ENCODE measurements at places on chromosomes 7 and 10. TPM values are rescaled to one million over a fixed set of nuclear protein-coding genes. Genes with fewer than 3 reads are reported as not detected.

DNA sequence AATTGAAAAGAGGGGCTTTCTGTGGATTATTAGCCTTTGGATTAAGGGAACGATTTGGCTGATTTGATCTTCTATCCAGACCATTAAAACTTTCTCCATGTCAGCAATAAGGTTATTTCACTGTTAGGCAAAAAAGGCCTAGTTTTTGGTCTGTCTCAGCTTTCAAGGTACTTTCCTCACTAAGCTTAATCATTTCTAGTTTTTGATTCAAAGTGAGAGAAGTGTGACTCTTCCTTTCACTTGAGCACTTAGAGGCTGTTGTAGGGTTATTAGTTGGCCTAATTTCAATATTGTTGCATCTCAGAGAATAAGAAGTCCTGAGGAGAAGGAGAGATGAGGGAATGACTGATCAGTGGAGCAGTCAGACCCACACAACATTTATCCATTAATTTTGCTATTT lies 596.0 kb upstream of the TPK1 start:
- no peak for DNase-seq

- peak; percentile 93 for DNase-seq
Observed at GRCh38 chr10:73879296-73880173, 5.2 kb upstream of the CAMK2G start.

GRCh38 chr10:29598851-29599311 lies 35.9 kb downstream of the SVIL start:
- DNase-seq = no peak

- no peak for DNase-seq
Observed at GRCh38 chr10:77936697-77937567, 10.4 kb upstream of the DLG5 start.

- peak; percentile 93 for DNase-seq
Observed at GRCh38 chr10:101041252-101041761, 10.3 kb downstream of the SFXN3 start.

- no peak for DNase-seq
Observed at GRCh38 chr10:17181751-17182150, 19.7 kb downstream of the TRDMT1 start.

GRCh38 chr7:123846217-123846891 lies 1.4 kb downstream of the HYAL4 start:
- DNase-seq = no peak

DNA sequence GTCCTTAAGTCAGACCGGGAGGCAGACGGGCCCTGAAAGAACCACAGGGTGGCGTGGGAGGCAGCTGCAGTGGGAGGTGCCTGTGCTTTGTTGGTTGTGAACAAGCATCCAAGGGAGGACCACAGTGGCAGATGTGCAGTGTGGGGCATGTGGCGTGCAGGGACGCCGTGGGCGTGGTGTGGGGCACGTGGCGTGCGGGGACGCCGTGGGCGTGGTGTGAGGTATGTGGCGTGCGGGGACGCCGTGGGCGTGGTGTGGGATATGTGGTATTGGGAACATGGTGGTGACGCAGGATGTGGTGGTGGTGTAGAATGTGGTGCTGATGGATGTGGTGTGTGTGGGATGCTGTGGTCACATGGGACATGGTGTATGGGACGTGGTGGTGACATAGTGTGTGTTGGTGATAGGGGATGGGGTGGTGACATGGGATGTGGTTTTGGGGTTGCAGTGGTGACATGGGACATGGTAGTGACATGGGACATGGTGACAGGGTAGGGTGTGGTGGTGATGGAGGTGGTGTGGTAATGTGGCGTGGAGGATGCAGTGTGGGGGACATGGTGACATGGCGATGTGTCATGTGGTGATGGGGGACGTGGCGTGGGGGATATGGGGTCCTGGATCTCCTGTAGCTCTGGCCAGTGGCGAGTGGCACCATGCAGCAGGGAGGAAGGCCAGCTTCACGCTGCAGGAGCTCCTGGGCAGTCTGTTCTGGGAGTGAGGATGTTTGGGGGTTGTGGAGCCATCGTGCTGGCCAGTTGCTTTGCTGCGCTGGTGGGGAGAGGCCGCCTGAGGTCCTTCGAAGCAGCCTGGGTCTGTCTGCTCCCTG lies 78.8 kb downstream of the INPP5A start:
- no peak for DNase-seq

DNA sequence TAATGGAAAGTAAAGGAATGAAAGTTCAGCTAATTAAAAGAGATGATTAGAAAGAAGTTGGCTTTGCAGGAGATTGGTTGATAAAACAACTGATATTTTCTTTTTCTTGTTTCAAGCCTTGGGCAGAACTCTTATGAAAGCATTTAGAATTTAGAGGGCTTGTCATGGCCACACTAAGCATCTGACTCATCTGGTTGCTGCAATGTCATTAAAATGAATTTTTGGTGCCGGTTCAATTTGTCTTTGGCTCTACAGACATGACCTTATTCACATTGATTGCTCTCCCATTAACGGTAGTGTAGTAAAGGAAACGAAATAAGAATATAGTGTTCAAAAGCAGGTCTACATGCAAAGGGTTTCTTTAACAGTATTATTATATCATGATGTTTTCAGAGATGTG lies 1012.4 kb upstream of the C7orf33 start:
- no peak for DNase-seq

- no peak for DNase-seq
Observed at GRCh38 chr7:44267719-44268421, 57.5 kb downstream of the CAMK2B start.

- no peak for DNase-seq
Observed at GRCh38 chr7:15219758-15220157, 317.2 kb upstream of the DGKB start.

MTG1 gene
- 14.0 TPM for total RNA-seq

FLNC gene
- total RNA-seq = 192 TPM

FUOM gene
- 8.0 TPM for total RNA-seq

ITIH5 gene
- 48.2 TPM for total RNA-seq

RET gene
- 5.4 TPM for total RNA-seq
